Motor neuron (in vitro differentiated cells): ENCODE measurements at places on chromosomes 6 and 20. TPM values are rescaled to one million over a fixed set of nuclear protein-coding genes. Genes with fewer than 3 reads are reported as not detected.

PTCHD4 gene
- 12.7 and 13.3 TPM in 2 replicates for total RNA-seq

CCM2L gene
- total RNA-seq, result 1.3 and 1.4 TPM in 2 replicates

CALHM4 gene
- total RNA-seq, result not detected in 2 replicates

DNA sequence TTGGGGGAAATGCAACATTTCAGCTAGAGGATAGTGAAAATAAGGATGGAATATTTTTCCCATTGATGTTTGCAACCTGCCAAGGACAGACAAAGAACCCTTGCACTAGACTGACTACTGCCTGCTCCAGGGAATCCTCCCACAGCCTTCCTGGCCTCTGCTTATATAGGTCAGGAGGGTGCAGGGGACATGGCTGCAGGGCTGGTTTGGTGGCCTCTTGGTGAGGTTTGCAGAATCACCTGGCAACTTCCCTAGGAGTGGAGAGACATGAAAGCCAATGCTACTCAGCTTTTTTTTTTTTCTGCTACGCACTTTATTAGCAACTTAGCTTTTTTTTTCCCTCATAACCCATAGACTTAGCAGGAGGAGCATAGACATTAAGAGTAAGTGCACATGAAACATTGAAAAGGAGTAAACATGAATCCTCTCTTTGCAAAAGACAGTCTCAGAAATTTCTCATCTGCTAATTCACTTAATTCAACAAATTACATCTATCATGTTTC lies 39.8 kb upstream of the CDYL start:
- no peak for ATAC-seq

NMBR gene
- total RNA-seq, result not detected in 2 replicates

DNA sequence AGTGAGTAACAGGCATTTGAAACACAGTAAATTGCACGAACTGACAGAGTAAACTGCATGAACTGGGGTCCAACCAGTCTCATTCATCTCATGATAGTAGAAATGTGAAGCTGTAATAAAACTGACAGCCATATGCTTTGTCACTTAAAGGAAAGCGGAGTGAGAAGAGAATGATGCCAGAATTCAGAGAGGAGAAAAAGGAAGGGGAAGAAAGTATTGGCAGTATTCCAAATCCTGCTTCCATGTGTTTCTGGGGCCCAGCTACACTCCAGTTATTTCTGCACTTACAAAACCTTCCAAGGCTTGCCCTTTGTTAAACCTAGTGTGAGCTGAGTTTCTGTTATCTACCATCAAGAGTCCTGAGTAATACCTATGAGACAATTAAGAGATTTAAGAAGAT lies 17.2 kb downstream of the SNX14 start:
- no peak for ATAC-seq

GRCh38 chr6:166005944-166006899 lies 161.4 kb downstream of the TBXT start:
- no peak for ATAC-seq

DNA sequence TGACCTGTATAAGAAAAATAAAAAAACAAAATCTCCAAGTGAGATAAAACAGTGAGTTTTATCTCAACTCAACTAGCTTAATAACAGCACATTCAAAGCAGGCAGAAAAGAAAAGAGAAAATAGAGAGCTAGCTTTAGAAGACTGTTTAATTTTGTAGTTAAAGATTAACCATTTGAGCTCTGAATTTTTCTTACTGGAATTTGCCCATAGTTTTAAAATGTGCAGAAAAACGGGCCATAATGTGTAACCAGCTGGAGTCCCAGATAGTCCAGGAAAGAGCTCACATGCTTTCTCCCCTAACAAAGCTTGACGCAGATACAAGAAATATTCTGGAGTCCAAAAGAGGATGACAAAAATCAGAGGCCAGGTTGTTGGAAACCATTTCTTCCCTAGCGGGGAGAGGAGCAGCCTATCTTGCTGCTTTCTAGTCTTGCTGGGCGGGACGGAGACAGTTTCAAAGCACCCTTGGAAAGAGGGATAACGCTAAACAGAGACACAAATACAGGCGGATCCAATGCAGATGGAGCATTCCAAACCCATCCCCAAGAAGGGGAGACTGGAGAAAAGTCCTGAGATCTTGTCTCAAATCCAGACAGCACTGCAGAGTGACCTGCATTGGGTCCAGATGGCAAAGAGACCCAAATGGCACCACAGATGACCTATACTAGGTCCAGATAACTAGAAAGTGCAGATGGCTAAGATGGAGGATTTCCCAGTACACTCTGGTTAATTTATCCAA lies 16.1 kb downstream of the TTK start:
- ATAC-seq, result no peak

- no peak for ATAC-seq
Measured at GRCh38 chr6:142867988-142868812, 76.8 kb downstream of the HIVEP2 start.

- peak; percentile 62 for ATAC-seq
Measured at GRCh38 chr6:26329763-26330511, 35.1 kb upstream of the BTN3A2 start.

- ATAC-seq, result peak; percentile 7
Measured at GRCh38 chr6:154318721-154319120, 37.9 kb downstream of the IPCEF1 start.

C6orf47 gene
- 17.0 and 18.1 TPM in 2 replicates for total RNA-seq

GRCh38 chr20:24587384-24588046 lies 118.1 kb downstream of the SYNDIG1 start:
- peak; percentile 25 for ATAC-seq

DNA sequence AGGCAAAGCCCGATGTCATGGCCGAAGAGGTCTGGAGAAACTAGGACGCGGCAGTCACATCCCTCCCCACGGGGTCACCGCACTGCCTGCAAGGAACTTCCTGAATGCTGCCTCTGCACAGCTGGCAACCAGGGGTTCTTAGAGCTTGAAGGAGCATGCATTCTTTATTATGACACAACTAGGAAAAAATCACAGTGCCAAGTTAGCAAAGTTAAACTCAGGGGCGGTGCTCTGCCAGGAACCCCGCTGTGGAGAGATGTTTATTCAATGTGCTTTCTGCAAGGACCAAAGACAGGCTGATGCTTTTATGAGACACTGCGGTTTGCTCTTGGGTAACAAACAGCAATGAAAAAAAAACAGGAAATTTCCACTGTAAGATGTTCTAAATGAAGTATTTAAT lies 287.3 kb upstream of the FOXQ1 start:
- peak; percentile 21 for ATAC-seq

- ATAC-seq, result no peak
Measured at GRCh38 chr6:106220485-106220884, 105.1 kb downstream of the ATG5 start.

DNA sequence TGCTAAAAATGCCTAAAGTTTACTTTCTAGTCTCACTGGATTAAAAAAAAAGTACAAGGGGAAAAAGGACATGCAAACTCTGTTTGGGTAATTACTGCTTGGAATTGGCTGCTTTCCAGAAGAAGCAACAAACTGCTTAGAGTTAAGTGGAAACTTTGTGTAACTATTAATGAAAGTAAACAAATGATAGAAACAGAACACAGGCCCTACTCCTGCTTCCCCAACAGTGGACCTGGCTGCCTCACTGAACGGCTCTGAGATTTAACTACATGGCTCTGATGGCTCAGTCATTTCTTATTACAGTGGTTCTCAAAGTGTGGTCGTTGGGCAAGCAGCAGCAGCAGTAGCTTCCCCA lies 108.5 kb downstream of the MAN1A1 start:
- peak; percentile 62 for ATAC-seq

HLA-DRA gene
- not detected in 2 replicates for total RNA-seq

GRCh38 chr20:1779567-1779966 lies 115.6 kb upstream of the SIRPA start:
- ATAC-seq, result no peak

TMC2 gene
- 0.45 TPM in 2 replicates for total RNA-seq
